ENCODE measurements at places on chromosomes 2 and 18.

- DNase-seq, result no peak
Measured at GRCh38 chr2:239943991-239944631, 81.0 kb downstream of the NDUFA10 start.

DNA sequence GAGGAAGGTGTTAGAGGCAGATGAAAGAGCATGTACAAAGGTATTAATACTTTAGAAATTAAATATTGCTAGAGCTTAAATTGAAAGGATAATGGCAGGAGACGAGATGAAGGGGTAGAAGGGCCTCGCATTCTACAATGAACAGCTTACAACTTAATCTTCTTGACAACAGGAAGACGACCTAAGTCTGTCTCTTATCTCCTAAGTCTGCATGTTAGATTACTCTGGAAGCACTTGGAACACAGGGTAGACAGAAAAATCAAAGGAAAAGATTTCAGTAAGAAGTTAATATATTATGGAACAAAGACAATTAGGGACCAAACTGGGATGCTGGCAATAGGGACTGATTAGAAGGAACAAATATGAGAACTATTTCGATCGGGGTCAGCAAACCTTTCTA is 34.9 kb downstream of the SMC6 start:
- DNase-seq, result no peak

GRCh38 chr2:80548469-80548868 is 243.9 kb upstream of the LRRTM1 start:
- DNase-seq, result no peak

- DNase-seq, result no peak
Measured at GRCh38 chr18:28399781-28400362, 222.9 kb upstream of the CDH2 start.

DNA sequence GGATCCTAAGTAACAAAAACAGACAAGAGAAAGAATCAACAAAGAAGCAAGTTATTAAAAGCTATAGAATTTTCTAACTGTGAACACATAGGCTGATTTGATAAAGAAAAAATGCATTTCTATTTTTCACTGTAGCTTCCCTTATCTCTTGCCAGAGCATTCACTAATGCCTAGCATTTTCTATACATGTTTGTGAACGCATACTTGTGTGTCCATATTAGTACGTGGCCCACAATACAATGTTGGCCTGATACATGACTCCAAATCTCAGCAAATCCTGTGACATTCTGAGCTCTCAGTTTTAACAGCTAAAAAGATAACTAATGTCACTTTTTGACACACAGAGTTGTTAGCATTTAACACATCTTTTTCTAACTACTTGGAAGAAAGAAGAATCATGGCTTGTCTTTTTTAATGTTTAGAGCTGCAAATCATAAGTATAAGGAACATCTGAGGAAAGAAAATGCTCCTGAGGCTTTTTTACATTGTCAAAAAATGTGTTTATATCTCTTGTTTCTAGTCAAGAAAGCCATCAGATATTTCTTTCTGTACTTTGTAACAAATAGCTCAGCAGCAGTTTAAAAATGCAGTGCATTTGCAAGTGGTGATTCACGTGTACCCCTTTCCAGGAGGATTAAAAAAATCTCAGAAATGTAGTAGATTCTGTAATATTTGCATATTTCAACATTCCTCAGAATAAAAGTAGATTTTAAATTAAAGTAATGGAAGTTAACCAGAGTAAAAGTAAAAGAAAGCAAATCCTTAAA is 1646.8 kb upstream of the TMEFF2 start:
- no peak for DNase-seq

- DNase-seq, result peak; percentile 46
Measured at GRCh38 chr2:191115804-191116203, 35.0 kb downstream of the STAT4 start.

DNA sequence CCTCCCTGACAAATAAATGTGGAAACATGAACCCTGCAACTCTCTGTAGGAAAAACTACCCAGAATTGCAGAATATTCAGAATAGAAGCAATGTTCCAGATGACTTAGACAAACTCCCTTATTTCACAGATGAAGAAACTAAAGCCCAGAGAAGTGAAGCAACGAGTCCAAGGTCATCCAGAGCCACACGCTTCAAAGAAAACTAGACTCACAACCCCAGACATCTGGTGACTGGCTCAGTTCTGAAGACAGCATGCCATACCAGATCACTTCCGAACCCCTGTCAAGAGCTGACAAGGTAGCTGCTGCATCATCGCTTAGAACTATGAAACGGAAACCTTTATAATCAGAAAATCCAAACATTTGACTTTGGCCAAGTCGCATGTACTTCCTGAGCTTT is 101.3 kb downstream of the PID1 start:
- DNase-seq, result no peak

GRCh38 chr2:62525549-62526269 is 19.7 kb upstream of the TMEM17 start:
- no peak for DNase-seq

GRCh38 chr2:146370826-146371225 is 1474.0 kb upstream of the ACVR2A start:
- no peak for DNase-seq

GRCh38 chr2:182521453-182522404 is 94.9 kb upstream of the PDE1A start:
- DNase-seq, result no peak

- no peak for DNase-seq
Measured at GRCh38 chr2:119240311-119241204, 16.9 kb downstream of the STEAP3 start.

- no peak for DNase-seq
Measured at GRCh38 chr2:10369269-10370255, 66.9 kb downstream of the HPCAL1 start.

DNA sequence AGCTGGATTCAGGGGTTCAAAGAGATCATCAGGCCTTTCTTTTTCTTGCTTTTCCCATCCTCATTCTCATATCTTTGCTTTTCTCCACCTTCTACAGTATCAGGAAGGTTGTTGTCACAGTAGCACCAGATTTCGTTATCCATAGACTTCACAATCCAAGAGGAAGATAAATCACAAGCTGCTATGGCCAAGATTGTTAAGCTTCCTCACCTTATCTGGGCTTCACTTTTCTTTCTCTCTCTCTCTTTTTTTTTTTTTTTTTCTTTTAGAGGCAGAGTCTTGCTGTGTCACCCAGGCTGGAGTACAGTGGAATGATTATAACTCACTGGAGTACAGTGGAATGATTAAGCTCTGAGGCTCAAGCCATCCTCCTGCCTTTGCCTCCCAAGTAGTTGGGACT is 93.5 kb downstream of the TTC27 start:
- no peak for DNase-seq

- no peak for DNase-seq
Measured at GRCh38 chr2:29053223-29053622, 21.1 kb downstream of the PCARE start.

DNA sequence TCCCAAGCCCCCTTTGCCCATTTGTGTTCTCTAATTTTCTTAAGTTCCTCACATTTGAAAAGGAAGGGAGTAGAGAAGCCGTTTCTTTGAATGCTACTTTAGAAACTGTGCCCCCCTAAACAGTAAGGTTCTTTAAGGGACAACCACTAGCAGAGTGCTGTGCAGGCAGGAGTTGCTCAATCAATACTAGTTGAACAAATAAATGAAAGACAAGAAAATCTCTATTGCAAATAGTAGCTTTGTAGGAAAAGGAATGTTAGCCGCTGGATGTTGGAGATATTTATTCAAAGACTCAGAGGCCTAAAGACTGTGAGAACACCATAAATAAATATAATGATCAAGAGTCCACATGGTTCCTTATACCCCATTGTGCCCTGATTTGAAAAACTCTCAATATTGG is 119.8 kb upstream of the SMAD7 start:
- DNase-seq, result no peak
